H54 (cell line): ENCODE measurements at places on chromosomes 13 and 19.

GRCh38 chr13:43792076-43792881, 5.5 kb upstream of the ENOX1 start:
- DNase-seq = no peak

DNA sequence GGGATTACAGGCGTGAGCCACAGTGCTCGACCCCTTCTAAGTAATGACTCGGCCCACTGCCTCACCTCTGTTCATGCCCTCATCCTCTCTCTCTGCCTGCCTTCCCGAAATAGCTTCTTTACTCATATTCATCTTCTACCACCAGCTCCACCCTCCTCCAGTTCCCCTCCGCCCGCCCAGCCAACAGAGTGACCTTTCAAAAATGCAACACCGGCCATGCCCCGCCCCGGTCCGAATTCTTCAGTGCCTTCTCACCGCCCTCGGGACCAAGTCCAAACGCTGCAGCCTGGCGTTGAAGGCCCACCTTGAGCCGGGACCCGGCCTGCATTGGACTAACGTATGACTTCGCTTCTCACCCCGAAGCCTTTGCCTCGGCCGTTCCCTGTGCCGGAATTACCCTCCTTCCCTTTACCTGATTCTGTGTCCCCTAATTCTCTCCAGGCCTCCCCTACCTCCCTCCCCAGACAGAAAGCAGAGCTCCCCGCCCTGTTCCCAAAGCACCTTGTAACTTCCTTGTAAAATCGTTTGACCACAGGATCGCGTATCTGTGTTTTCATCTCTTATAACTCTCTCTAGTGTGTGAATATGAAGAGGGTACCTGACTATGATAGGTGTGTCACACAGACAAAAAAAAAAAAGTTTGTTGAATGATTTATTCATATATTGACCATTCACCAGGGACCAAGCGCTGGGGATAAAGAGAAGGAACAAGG, 8.1 kb upstream of the MUC16 start:
- DNase-seq = peak; percentile 50

- no peak for DNase-seq
These were observed 717.7 kb upstream of the ATXN8OS start for GRCh38 chr13:69389899-69390298.

- no peak for DNase-seq
These were observed 67.3 kb downstream of the PCDH17 start for GRCh38 chr13:57698851-57699250.

GRCh38 chr19:4456843-4457653, 546 bp downstream of the UBXN6 start:
- no peak for DNase-seq

GRCh38 chr13:99970651-99971575, 654 bp downstream of the ZIC5 start:
- no peak for DNase-seq

- DNase-seq = no peak
These were observed 2.8 kb downstream of the FXYD3 start for GRCh38 chr19:35118268-35119020.

DNA sequence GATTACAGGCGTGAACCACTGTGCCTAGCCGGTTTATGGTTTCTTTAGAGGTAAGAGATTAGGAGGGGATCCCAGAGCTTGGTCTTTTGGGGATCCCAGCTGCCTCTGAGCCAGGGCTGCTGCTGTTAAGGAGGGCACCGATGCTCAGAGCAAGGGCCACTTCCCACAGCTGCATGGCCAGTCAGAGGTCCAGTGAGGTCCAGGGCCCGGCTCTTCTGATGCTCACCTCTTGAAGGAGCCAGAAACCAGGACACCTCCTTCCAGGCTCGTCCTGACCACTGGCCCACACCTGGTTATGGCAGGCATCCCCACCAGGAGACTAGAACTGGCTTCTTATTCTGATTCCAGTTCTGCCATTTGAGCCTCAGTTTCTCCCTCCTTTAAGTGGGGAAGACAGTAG, 149.0 kb downstream of the TEX29 start:
- no peak for DNase-seq

- no peak for DNase-seq
These were observed 32.1 kb downstream of the SLC25A30 start for GRCh38 chr13:45385907-45386553.

DNA sequence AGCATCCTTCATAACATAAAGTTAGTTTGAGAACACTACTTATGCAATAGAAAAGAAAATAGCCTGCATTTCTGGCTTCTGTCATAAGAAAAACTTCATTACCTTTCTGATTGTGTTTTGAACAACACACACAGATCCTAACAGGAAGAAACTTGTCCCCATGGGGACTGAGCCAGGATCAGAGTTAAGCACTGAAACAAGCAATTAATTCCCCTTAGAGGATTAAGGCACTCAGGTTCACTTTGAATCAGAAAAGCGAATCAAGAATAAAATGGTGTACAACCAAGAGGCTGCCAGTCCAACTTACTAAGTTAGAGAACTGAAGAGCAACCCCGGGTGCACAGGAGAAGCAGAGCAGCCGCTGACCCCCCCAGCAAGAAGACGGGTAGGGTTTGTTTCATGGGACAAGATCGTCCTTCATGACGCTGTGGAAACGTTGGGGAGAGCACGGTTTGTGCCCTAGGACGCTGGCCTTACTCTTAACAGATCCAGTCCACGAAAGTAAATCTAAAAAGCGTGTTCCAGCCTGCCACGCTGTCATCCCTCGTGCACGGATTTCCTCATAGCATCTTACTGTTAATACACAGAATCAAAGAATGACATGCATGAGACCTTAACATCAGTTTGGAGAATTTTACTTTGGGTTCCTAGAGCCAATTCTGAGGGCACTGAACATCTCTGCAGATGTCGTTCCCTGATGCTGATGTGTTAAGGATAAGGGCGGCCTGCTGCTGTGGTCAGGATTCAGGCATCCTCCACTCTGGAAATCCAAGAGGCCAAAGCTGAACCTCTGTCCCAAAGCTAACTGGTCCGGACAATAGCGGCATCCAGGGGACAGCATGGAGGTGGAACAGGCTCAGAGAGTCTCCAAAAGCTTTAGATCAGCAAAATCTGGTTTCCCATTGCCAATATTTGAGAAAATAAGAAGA, 46.4 kb downstream of the GGACT start:
- no peak for DNase-seq

DNA sequence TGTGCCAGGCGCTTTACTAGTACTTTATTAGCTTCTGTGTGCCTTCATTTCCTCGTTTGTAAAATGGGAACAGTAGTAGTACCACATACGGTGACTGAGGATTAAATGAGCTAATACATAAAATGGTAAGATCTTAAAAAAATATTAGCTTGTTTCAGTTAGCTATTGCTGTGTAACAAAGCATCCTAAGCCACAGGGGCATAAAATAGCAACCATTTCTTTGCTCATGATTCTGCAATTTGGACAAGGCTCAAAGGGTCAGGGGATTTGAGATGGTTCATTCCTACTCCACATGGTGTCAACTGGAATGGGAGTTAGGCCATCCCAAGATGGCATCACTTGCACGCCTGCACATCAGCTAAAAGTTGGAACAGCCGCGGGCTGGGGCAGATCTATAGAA, 13.3 kb downstream of the DYRK1B start:
- no peak for DNase-seq

DNA sequence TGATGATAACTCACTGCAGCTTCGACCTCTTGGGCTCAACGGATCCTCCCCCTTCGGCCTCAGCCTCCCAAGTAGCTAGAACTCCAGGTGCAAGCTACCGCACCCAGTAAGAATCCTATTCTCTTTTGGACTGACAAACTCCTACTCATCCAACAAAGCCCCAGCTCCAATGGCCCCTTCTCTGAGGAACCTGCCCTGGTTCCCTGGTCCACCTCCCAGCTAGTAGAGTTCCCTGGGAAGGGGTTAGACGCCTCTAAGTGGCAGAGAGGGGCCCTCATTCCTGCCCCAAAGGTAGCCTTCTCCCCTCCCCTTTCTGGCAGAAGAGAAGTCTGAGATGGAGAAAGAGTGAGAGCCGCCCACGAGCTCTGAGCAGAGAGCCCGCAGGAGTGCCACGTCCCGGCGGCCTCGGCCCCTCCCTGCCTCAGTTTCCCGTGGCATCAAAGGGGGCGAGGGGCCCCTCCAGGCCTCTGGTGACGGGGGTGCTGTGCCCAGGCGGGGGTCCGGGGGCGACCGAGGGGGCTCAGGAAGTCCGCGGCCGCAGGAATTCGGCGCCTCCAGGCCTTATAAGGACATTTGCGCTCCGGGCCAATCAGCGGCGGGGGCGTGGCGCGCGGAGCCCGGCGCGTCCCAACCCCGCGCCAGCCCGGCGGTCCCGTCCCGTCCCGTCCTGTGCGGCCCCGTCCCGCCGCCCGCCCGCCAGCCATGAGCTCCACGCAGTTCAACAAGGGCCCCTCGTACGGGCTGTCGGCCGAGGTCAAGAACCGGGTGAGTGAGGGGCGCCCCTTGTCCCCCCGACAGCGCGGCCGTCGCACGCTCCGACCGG, at the start of gene CNN2:
Gene CNN2, plus strand, starts transcription at position 649 of the 823 bp plus-strand sequence. Its CDS starts 54 bp downstream, at position 703.
- peak; percentile 83 for DNase-seq

- no peak for DNase-seq
These were observed 57.7 kb upstream of the LDLR start for GRCh38 chr19:11031421-11032070.

DNA sequence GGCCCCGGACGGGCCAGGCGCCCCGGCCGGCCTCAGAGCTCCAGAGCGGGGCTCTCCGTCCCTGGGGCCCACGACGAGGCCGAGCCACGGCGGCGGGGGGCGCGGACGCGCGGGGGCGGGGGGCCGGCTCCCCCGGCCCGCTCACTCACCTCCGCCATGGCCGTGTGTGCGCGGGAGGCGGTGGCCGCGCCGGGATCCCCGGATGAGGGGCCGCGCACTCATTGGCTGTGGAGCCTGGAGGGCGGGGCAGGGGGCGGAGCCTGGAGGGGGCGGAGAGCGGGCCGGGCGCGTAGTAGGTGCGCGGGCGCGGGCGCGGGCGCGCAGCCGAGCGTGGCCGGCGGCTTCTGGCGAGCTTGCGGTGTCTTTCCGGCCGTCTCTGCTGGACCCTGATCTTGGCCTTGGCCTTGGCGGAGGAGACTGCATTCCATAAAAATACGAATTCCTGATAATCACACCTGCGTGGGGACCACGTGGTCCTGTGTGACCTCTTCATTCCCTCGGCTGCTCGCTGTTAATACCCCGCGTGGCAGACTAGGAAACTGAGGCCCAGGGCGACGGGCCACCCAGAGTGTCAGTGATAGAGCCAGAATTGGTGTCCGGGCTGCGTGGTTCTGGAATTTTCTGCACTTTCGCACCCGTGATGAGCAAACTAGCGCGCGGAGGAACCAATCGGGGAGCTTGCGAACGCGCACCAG, at the start of gene MIER2:
Gene MIER2, minus strand, starts transcription at position 172 of the 695 bp plus-strand sequence. Its CDS starts 14 bp downstream, at position 158.
- DNase-seq = peak; percentile 83

DNA sequence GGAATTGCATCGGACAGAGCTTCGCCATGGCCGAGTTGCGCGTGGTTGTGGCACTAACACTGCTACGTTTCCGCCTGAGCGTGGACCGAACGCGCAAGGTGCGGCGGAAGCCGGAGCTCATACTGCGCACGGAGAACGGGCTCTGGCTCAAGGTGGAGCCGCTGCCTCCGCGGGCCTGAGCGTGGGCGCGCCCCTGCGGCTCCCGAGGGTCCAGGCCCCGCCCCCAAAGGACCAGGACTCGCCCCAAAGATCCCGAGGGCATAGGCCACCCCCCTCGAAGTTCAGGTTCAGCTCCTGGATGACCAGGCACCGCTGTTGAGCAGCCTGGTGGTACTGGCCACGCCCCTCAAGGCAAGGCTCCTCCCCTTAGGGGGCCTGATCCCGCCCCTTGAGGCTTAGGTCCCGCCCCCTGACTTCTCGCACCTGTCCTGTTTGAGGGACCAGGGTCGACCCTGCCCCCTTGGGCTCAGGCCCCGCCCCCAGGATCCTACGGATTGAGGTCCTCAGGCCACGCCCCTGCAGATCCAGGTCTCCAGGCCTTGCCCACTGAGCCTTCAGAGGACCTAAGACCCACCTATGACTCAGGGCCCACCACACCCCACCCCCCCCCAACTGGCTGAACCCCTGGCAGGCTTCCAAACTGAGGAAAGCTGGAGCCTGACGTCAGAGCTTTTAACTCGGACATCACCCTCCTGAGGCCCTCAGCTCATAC, 43.1 kb downstream of the CYP4F22 start:
- no peak for DNase-seq

- no peak for DNase-seq
These were observed 82.9 kb downstream of the ZNF737 start for GRCh38 chr19:20482721-20483120.

DNA sequence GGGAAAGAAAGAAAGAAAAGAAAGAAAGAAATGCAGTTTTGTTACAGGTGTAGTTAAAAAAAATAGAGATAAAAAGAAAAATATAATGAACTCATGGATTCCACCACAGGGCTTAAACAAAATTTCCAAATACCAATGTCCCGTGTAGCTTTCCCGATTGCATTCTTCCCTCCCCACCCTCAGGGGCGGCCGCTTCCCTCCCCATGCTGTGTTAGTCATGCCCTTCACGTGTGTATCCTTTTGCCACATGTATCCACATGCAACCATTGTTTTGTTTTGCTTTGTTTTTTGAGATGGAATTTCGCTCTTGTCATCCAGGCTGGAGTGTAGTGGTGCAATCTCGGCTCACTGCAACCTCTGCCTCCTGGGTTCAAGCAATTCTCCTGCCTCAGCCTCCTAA, 3.6 kb upstream of the KMT5C start:
- no peak for DNase-seq

- no peak for DNase-seq
These were observed 23.2 kb upstream of the TTYH1 start for GRCh38 chr19:54392105-54392504.

- DNase-seq = no peak
These were observed 495.0 kb downstream of the PCDH17 start for GRCh38 chr13:58126496-58126895.

- DNase-seq = no peak
These were observed 7.2 kb downstream of the KRTDAP start for GRCh38 chr19:35483089-35483488.

GRCh38 chr13:39107561-39107960, 69.3 kb downstream of the NHLRC3 start:
- DNase-seq = no peak

DNA sequence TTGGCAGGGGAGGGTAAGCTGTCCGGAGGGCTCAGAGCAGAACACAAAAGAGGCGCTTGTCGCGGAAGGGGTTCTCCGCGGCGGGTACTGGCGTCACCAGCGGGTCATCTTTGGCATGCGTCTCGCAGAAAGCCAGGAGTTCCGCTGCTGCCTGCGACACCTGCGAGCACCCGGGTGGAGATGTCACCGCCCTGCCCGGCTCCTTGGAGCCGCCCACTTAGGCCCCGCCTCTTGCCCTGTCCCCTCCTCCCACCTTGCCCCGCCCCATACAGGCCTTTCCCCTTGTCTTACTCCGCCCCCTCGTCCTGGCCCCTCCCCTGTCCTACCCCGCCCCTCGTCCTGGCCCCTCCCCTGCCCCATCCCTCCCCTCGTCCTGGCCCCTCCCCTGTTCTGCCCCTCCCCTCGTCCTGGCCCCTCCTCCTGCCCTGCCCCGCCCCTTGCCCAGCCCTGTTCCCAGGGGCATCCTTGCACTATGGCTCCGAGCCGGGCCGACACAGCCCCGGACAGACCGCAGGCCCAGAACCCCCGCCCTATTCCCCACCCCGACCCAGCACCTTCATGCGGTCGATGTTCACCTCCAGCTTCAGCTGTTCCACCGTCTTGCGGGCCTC, 1.9 kb downstream of the GNG8 start:
- peak; percentile 77 for DNase-seq
